ENCODE measurements at places on chromosomes 16 and 17.

GRCh38 chr16:67936124-67936879, at the start of gene PSMB10:
TSS of gene PSMB10 (minus strand) at chr16:67936850. CDS start at chr16:67936749, 101 bp downstream.
- DNase-seq = peak; percentile 22

GRCh38 chr16:2745116-2745890, 7.1 kb upstream of the SRRM2 start:
- no peak for DNase-seq

DNA sequence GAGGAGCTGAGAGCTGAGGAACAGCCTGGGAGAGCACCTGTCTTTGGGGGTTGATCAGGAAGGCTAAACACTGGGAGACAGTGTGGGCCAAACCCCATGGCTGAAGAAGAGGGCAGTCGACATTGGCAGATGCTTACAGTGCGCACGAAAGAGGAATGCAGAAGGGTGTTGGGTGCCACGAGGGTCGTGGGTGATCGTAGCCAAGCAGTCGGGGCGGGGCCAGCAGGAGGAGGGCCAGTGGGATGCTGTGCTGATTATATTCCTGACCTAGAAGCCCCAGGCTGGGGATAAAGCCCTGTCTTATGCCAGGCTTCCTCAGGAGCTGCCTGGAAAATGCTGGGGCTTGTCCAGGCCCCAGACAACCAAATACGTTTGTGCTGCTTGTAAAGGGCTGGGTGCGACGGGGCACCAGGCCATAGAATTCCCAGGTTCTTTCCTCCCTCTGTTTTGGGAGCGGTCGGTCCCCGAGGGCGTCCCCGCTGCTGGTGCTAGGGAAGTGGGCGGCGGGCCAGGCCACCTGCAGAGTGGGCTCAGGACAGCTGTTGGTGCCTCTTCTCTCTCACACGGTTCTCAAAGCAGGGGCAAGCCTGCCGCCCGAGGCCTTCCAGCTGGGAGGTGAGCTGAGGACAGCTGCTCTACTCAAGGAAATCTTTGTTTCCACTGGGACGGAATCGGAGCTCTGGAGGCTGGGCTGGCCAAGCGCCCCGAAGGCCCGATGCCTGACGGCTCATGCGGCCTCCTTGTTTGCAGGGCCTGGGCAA, 10.0 kb downstream of the C1QTNF1 start:
- no peak for DNase-seq

GRCh38 chr17:75485688-75486087, 29.3 kb downstream of the TMEM94 start:
- DNase-seq = no peak

GRCh38 chr16:77995843-77996455, 26.4 kb upstream of the CLEC3A start:
- no peak for DNase-seq

GRCh38 chr16:22739077-22739476, 74.9 kb upstream of the HS3ST2 start:
- DNase-seq = peak; percentile 16

DNA sequence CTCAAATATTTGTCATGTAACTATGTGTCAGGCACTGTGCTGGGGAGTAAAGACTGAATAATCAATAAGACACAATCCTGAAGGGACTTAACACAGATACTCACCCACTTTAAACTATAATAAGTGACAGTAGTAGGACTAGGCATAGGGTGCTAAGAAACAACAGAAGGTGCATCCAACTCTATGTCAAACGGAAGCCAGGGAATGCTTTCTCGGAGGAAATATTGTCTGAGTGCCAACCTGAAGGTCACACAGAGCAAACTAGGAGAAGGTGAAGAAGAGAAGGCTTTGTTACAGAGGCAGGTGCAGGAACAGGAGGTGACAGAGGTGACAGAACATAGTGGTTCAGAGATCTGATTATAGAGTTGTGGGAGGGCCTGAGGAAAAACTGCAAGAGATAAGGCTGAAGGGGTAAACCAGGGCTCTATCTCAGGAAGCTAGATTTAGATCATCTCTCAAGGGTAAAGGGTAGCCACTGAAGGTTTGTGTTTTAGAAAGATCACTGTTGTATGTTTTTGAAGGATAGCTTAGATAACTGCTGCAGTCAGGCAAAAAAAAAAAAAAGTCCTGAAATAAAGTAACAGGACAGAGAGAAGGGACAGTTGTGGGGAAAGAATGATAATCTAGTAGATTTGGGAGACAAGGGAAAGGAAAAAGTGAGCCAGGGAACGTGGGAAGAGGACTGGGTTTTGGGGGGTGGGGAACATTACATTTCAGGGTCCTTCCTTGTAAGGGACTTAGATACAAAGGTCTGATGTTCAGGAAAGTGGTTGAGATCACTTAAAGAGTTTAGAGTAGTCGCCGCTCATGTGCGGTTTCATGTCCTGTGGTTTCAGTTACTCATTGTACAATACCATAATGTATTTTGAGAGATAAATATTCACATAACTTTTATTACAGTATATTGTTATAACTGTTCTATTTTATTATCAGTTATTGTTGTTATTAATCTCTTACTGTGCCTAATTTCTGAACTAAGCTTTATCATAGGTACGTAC, 85.6 kb upstream of the NETO2 start:
- no peak for DNase-seq

- no peak for DNase-seq
Observed at GRCh38 chr16:87259431-87259830, 57.8 kb downstream of the C16orf95 start.

GRCh38 chr16:66159987-66160386, 206.5 kb upstream of the CDH5 start:
- DNase-seq = no peak

DNA sequence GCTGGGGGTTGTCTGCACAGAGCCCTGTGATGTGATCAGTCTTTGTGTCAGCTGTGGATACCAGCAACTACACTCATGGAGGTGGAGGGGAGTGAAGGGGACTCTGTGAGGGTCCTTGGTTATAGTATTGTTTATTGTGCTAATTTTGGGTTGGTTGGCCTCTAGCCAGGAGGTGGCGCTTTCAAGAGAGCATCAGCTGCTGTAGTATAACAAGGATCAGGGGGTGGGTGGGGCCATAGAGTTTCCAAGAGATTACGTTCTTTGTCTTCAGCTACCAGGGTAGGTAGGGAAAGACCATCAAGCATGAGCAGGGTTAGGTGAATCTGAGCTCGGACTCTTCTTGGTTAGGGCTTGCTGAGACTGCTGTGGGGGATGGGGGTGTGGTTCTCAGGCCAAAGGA, 97.1 kb upstream of the HS3ST3A1 start:
- no peak for DNase-seq

DNA sequence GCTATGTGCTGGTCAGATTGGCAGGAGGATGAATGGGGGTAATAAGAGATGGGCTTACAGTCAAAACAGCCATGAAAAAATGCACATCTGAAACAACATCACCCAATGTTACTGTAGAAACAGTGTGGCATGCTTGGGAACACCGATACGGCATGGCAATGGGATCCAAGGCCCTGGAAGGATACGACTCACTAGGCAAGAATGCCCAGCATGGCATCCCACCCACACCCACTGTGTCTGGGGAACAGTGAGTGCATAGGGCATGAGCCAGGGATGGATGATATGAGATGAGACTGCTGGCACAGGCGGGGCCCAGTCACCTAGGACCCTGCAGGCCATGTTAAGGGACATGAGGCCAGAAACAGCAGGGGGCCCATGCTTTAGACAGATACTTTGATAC, 11.5 kb downstream of the TRIM25 start:
- DNase-seq = no peak

DNA sequence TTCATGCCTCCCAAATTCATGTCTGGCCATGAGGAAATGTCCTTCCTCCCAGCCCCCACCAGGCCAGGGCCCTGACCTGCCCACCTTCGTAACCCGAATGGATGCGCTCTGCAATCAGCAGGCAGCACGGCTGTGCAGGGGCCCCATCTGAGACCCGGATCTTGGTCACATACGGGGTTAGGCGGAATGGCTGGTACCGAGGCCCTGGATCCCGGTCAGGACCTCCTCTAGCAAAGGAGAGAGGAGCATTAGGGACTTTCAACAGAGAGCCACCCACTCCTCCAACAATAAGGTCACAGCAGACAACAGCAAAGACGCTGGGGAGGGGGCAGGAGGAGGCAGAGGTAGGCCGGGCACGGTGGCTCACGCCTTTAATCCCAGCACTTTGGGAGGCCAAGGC, 3.6 kb downstream of the PER1 start:
- no peak for DNase-seq

- DNase-seq = no peak
Observed at GRCh38 chr16:25626172-25626571, 65.6 kb upstream of the HS3ST4 start.

DNA sequence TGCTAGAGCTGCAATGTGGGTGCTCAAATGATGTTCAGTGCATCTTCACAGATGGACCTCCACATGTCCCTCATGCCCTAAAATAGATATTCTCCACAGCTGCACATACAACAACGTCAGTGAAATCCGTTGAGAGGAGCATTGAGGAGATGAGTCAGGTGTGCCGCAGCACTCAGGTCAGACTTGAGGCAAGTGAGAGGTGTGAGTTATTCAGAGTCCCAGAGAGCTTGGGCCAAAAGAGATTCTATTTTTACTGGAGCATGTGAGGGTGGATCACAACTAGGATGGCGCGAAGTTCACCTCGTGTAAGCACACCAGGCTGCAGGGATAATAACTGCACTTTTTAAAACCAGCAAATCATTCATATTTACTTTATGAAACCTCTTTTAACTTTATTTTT, 645.3 kb downstream of the MAF start:
- no peak for DNase-seq

DNA sequence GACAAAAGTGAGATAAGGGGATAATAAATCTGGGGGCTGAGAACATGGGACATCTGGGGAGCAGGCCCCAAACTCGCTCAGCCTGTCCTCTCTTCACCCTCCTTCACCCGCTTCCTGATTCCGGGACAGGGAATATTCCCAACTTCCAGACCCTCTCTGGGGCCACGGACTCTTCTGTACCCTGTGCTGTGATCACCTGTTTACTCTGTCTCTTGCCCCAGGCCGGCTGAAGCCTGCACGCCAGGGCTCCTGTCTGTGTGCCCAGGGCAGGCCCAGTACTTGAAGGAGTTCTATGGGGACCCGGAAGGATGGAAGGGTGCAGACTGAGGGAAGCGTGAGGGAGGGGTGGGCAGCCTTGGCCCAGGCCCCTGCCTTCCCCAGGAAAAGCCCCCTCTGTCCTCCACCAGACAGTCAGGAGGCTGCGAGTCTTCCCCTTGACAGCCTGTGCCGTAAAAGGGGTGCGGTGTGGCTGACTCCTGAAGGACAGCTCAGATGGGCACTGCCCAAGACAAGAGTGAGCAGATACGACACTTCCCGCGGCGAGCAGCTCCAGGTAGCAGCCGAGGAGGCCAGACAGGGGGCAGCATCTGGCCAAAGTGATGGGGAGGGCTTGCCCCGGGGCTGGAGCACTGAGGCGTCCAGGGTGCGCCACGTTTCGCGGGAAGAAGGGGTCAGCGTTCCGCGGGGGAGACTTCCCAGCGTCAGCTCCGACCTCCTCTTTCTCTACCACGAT, 1.0 kb upstream of the CCNF start:
- DNase-seq = no peak

DNA sequence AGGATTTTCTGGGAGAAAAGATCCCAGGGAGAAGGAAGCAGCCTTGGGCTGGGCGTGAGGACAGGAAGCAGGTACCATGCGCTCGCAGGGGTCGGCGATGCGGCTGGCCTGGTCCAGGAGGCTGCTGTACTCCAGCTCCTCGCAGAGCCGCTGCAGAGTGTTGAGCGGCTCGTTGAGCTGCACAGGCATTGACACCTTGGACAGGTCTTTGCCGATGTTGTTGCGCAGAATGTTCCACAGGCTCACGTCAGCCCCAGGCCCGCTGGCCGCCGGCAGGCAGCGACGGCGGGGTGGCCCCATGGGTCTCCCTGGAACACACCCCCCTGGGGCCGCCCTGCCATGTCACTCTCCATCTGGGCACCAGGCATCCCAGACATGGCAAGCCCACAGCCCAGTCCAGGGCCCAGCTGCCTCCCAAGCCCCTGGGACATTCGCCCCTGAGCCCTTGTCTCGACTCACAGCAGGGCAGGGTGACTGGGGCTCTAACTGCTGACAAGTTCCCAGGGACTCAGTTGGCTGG, 8.0 kb downstream of the OSBPL7 start:
- no peak for DNase-seq

DNA sequence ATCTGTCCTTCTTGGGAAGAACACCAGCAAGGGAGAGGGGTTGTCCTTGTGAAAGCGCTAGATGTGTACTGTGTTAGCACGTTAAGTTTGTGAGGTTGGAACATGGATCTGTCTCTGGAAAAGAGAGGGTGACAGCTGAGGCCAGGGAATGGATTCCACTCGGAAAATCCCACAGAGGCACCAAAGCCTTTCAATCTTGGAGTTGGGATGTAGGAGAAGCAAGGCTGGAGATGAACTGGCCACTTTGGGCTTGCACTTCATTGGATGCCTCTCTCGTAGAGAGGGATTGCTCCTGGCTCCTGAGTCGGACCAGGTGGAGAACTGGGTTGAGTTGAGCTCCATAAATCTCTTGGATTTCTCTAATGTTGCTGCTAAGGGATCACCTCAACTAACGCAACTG, 67.2 kb downstream of the CCDC182 start:
- no peak for DNase-seq

- no peak for DNase-seq
Observed at GRCh38 chr16:4704913-4705312, 11.6 kb downstream of the NUDT16L1 start.

GRCh38 chr16:15876503-15876902, 11.9 kb downstream of the CEP20 start:
- no peak for DNase-seq

DNA sequence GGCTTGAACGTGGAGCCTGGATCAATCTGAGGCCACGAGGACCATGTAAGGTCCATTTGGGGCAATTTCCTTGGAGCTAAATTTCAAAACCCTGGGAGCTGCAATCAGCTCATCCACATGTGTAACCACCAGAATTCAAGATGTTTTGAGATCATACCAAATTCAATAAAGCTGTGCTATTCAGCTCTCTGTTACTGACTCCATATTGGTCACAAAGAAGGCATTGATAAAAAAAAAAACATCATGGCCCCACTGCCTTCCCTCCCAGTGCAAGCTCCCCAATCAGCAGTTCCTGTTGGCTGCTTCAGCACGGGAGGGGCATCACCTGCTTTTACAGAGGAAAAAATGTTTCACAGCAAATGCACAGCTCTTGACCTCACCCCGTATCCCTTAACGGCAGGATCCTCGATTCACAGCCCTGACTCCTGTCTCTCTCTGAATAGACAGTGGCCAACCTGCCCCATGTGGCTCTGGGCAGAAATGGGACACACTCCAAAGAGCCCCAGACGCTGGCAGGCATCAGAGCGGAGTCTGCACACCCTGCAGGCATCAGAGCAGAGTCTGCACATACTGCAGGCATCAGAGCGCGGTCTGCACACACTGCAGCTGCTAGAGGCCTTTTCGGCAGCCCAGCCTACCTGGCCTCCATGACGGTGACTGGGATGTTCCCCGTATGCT, 37.1 kb downstream of the FANCA start:
- DNase-seq = no peak

GRCh38 chr17:40553694-40554534, 11.4 kb downstream of the CCR7 start:
- DNase-seq = no peak

GRCh38 chr17:63841350-63842172, 924 bp downstream of the SMARCD2 start:
- peak; percentile 70 for DNase-seq
